EH (cell line): ENCODE measurements at places on chromosomes 11 and 22.

- DNase-seq, result peak; percentile 86
Observed at GRCh38 chr22:23305321-23305910, 125.1 kb downstream of the BCR start.

- DNase-seq, result no peak
Observed at GRCh38 chr22:47625013-47625385, 862.5 kb downstream of the TBC1D22A start.

- no peak for DNase-seq
Observed at GRCh38 chr11:45870706-45871105, 14.7 kb upstream of the MAPK8IP1 start.

- DNase-seq, result no peak
Observed at GRCh38 chr11:117381481-117382387, 54.1 kb downstream of the CEP164 start.
